Retina (tissue), 1 donor: ENCODE measurements at places on chromosomes 3 and 15.

GRCh38 chr3:177478170-177478867 lies 281.0 kb upstream of the TBL1XR1 start:
- DNase-seq, result no peak

DNA sequence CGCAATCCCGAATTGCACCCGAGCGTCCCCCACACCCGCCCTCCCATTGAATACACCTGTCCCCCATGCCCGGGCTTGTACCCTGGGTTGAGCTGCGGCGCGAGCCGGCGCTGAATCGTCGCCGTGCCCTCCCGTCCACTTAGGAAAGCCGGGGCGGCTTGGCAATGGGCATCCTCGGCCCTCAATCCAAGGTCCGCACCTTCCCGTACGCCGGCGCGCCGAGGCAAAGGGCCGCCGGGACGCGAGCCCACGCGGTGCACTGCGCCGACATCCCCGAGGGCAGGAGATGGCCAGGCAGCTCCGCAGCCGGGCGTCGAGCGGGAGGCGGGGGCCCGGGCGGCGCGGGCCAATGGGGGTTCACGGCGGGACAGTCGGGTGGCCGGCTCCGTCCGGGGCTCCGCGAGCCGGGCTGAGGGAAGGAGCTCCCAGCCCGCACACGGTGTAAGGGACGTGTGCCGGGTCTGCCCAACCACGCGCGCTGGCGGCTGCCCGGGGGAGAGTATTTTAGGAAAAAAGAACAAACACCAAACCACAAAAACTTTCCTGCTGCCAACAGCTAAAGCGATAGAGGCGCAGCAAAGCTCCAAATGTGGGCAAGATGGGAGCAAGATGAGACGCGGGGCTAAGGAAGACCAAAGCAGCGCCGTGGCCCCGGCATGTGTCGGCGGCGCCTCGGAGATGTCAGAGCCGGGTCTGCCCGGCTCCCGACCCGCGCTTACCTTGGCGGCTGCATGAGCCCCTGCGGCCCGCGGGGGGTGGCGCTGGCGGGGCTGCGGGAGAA lies 621 bp downstream of the RGMA start:
- peak; percentile 73 for DNase-seq

- no peak for DNase-seq
Observed at GRCh38 chr15:81315452-81316175, 8.3 kb downstream of the STARD5 start.

- DNase-seq, result peak; percentile 29
Observed at GRCh38 chr15:50148362-50148963, 29.4 kb upstream of the ATP8B4 start.

DNA sequence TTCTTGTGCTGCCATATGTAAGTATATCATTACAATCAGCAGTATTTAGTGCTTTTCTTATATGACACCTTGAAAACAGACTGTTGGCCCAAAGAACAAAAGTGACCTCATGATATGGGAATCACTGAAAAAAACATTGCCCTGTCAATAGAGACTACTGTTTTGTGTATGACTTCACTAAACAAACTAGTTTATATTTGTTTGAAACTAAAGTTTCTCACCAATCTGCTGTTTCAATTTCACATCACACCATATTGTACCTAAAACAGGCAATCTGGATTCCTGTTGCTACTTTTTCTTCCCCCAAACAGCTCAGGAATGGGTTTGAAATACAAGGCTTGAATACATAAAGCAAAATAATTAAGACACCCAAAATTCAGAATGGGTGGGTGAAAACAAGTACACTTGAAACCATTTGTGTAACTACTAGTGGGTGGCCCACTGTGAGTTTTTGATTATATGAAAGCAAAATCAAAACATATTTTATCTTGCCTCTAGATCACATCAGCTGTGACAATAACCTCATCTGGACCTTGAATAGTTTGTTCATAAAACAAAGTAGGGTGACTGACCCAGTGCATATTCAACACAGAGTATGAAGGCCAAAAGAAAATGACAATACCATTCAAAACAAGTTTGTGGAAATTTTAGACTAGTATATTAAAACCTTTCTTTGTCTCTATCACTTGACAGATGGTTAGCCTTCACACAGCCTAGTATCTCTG lies 5.9 kb downstream of the ZBTB20 start:
- no peak for DNase-seq

DNA sequence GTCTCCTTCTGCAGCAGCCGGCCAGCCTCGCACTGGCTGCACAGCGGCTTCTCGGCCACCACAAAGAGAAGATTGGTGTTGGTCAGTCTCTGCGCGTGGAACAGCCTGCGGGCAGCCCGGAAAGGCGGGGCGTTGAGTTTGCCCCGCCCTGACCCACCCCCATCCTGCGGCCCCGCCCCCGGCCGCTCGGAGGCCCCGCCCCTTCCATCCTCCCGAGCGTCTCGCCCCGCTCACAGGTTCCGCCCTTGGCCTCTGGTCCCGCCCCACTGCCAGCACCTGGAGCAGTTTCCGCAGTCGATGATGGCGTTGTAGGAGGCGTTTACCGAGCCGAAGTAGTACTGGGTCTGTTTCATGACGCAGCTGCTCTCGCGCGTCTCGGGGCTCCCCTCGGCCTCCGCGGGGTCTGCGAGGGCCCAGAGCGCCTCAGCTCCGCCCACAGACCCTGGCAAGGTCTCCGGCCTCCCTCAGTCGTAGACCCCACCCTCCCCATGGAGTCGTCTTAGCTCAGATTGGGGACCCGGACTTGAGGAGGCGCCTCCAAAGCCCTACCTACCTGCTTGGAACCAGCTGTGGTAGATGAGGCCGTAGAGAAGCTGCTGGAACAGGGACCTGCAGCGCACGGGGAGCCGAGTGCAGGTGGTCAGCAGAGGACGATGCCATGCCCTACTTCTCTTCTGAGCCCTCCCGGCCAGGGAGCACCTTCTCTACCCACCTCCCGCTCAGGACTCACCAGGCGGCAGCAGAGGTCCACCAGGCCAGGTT lies 5.9 kb upstream of the TMEM115 start:
- DNase-seq, result peak; percentile 81
